ENCODE measurements at places on chromosomes 2 and 18. TPM values are rescaled to one million over a fixed set of nuclear protein-coding genes. Genes with fewer than 3 reads are reported as not detected.

DNA sequence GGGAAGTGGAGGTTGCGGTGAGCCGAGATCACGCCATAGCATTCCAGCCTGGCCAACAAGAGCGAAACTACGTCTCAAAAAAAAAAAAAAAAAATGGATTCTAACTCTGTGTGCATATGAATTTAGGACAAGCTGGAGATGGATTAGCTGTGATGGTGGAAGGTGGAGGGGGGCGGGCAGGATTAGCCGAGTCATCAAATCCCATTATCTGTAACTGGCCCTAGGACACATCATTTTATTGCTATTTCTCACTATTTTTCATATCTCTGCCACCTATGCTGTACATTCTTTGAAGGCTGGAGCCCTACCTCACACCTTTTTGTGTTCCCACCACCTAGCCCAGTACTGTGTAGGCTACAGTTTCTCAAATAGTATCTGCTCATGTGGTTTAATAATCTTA is 7.3 kb upstream of the CDK5R2 start:
- no peak for DNase-seq

DNA sequence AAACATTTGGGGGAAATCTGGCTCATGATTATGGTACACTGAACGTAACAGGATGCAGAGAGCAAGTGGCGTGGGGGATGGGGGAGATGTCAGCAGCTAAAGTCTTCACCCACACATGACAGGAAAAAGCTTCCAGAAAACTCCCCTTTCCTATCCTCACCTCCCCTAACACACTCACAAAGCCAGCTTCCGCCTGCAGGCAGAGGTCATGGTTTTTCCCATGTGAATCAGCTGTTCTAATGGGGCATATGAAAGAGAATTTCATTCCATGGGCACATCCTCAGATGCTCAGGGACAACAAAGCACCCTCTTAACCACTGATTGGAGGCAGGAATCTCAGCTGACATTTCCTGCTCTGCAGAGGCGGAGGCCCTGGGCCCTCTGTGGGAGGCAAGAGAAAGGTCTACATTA is 129.1 kb downstream of the TSN start:
- DNase-seq = no peak

GRCh38 chr2:229899604-229900003 is 22.2 kb downstream of the TRIP12 start:
- no peak for DNase-seq

The SAP130 gene
- 5.9 TPM for polyA plus RNA-seq

The B3GNT7 gene
- not detected for polyA plus RNA-seq

The SIX2 gene
- polyA plus RNA-seq = not detected

Data from naive thymus-derived CD8-positive, alpha-beta T cell (primary cell).